CD4-positive, alpha-beta T cell treated with Interferon alpha-2 for 1 hour (primary cell): ENCODE measurements at places on chromosomes 1 and 21.

DNA sequence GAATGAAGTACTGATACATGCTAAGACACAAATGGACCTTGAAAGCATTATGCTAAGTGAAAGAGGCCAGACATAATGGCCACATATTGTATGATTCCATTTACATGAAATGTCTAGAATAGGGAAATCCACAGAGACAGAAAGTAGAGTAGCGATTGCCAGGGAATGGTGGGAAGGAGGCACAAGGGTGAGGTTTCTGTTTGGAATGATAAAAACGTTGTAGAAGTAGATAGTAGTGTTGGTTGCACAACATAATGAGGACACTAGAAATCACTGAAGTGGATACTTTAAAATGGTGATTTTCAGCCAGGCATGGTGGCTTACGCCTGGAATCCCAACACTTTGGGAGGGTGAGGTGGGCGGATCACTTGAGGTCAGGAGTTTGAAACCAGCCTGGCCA lies 97.6 kb upstream of the VANGL1 start:
- no peak for DNase-seq

DNA sequence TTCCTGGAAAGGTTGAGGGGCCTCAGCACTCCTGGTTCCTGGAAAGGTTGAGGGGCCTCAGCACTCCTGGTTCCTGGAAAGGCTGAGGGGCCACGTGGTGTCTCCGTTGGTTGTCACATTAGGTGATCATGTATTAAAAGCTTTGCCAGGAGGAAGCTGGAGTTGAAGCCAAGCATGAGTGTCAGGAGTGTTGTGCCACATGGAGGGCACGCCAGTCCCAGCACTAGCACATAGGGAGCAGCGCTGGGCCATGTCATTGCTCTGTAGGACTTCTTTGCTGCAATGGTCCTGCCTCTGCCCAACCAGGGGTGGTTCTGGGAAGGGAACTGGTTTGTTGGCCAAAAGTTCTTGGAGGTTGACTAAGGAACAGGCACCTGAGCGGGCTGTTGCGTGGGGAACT lies 13.3 kb downstream of the ATP5PO start:
- no peak for DNase-seq

GRCh38 chr1:75742047-75742625 lies 17.6 kb downstream of the ACADM start:
- DNase-seq = no peak

GRCh38 chr1:41615981-41616380 lies 131.5 kb upstream of the EDN2 start:
- DNase-seq = no peak

GRCh38 chr1:40784141-40784770 lies 669 bp downstream of the KCNQ4 start:
- no peak for DNase-seq

DNA sequence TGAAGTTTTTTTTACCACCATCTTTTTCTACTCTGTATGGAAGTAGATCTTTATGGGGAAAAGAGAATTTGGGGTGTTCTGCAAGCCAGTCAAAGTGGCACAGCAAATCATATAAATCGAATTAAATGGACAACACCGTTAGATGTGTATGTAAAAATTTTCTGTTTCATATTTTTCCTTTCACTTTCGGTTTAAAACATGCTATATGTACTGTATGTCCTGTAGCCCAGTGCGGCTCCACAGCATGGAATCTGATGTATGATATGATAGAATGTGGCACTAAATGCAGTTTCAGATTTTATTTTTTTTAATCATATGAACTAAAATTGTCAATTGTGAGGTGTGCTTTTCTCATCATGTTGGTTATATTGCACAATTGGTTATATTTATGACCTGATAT lies 32.9 kb downstream of the RAB4A start:
- DNase-seq = no peak

- DNase-seq = no peak
These were observed 57.4 kb downstream of the ARHGEF16 start for GRCh38 chr1:3511856-3512255.
